Activated CD4-positive, alpha-beta T cell treated with anti-CD3 and anti-CD28 coated beads, Interleukin-2, amount 50 U/mL, for 16 hours (primary cell): ENCODE measurements at places on chromosomes 2 and 18.

DNA sequence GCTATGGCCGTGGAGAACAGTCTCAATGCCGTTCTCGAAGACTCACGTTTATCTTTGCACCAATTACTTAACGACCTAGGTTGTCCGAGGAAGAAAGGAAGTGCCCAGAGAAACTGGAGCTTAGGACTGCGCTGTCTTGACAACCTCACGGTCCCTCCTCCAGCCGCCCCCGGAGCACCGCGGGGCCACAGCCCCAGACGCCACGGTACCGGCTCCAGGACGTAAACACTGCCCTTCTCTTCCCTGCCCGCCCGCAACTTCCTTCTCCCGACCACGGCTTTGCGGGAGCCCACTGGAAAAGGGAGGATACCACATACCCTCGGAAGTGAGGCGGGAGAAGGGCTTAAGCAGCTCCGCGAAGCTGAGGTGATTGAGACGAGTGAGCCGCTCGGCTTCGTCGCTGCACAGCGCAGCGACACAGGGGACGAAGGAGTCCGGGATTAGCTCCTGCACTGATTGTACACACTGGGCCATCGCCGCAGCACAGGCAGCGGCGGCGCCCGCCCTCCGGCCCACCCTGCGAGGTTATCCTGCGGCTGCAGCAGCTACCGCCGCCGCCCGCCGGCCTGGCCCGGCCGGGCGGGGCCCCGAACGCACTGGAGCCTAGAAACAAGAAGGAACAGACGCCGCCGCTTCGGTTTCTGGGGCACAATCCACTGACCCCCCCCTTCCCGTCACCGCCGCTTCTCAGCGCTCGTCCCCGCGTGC, 483 bp downstream of the TRAPPC8 start:
- DNase-seq = peak; percentile 28

DNA sequence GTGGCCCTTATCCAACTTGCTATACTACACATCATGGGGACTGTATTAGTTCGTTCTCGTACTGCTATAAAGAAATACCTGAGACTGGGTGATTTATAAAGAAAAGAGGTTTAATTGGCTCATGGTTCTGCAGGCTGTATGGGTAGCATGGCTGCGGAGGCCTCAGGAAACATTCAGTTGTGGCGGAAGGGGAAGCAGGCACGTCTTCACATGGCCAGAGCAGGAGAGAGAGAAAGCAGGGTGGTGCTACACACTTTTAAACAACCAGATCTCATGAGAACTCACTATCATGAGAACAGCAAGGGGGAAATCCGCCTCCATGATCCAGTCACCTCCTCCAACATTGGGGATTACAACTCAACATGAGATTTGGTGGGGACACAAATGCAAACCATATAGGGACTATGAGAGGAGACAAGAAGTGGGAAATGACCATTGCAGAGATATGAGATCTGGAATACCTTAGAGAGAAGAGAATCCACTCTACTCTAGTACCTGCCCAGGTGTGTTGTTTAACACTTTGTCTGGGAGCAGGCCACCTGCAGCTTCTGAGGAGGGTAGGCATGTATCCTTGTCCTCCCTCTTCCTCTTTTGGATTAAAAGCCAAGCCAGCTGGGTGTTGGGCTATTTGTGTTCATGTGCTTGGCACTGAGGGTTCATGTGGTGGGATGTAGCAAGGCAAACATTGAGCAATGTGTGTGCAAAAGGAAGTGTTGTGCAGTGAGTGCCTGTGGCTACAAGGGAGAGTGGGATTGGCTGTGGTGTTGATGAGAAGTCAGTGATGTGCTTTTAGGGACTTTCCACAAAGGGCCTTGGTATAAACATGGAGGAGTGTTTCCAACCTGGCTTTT, 22.8 kb downstream of the TTLL4 start:
- peak; percentile 63 for DNase-seq

- peak; percentile 70 for DNase-seq
These were observed 57.5 kb downstream of the AP1S3 start for GRCh38 chr2:223779877-223780276.

GRCh38 chr2:168700615-168701245, 101.7 kb upstream of the NOSTRIN start:
- no peak for DNase-seq
